GM06990 (cell line): ENCODE measurements at places on chromosomes 1 and 21.

GRCh38 chr1:48793863-48794262 lies 17.2 kb upstream of the BEND5 start:
- DNase-seq, result peak; percentile 36

DNA sequence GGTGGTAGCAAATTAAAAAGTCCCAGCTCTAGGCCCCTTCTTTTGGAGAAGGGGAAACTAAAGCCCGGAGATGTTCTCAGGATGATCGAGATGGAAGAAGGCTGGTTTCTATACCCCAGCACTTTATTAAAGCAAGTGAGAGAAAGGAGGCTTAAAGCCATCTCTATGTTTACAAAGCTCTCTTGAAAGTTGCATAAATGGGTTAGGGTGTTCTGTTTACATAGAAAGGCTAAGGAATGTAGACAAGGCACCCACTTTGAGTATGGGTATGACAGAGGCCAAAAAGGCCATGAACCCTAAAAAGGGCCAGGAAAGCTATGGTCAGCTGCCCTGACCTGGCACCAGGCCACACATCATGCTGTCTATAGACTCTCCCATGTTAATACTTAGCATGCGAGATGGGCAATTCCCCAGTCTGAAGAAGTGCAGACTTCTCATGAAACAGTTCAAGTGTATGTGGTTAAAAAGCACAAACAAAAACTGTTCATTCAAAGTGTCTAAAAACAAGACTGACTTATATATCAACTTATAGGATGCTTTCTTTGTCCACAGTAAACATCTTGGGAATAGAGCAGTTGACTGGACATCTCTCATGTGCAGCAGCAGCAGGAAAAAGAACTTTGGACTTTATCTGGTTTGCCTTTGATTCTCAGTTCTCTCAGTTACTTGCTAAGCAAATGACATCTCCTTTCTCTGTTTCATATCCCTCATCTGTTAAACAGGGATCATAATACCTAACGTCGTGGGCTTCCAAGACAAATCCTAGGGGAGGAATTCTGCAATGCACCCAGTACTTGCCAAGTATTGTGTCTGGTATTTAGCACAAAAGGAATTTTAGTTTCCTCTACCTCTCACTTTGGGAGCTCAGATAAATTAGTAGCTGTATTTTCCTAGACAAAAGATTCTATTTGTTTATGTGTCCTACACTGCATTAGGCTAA lies 521.6 kb downstream of the PLPP3 start:
- no peak for DNase-seq

GRCh38 chr21:38351961-38352521 lies 95.2 kb downstream of the KCNJ15 start:
- DNase-seq, result no peak

DNA sequence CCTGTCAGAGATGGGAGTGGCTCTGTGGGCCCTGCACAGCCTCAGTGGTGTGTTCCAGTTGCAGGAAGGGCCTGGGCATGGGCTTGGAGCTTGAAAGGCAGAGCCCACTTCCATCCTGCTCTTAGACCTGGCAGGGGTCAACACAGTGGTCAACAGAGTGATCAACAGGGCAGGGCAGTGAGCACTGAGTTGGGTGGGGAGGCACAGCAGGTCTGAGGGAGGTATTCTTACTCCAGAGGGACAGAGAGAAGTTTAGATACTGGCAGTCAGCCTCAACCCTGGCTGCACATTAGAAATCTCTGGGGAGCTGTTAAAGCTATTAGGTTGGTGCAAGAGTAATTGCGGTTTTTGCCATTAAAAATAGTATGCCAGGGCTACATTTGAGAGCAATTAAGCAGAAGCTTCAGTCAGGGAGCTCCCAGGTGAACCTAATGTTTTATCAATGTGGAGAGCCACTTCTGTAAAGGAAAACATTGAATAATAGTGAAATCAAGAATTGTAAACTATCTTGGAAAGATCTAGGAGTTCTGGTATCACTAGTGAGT lies 37.7 kb downstream of the SH3BGR start:
- DNase-seq, result no peak

- DNase-seq, result peak; percentile 75
These were observed 53.8 kb downstream of the PLPP3 start for GRCh38 chr1:56525489-56526041.

DNA sequence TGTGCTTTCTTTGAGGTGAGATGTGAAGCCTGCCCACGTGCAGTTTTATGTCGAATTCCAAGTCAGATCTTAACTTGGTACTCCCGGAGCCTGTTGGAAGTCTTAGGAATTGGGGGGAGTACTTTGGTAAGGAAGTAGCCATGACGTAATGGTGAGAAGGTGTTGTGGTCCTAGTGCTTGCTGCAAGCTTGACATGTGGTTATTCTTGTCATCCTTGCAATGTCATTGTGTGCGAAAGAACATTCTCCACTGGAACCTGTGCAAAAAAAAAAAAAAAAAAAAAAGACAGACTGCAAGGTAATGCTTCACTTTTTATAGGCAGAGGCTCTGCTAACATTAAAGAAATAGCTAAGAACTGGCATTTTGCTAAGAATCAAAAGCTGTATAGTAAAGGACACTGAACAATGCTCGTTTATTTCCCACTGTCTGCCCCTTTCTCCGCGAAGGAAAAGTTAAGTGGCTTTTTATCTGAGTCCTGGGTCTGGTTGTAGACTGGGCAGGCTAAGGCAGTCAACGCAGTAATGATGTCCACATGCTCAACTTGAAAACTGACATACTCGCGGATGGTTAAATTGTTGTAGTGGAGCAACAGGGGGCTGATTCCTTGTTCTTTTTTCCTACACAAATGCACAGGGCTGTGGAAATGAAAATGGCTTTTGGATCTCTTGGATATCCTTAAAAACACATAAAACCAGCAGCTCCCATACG lies 2.1 kb downstream of the KAZN start:
- DNase-seq, result no peak

- DNase-seq, result peak; percentile 80
These were observed 13.5 kb downstream of the ADAMTSL4 start for GRCh38 chr1:150562446-150563339.

DNA sequence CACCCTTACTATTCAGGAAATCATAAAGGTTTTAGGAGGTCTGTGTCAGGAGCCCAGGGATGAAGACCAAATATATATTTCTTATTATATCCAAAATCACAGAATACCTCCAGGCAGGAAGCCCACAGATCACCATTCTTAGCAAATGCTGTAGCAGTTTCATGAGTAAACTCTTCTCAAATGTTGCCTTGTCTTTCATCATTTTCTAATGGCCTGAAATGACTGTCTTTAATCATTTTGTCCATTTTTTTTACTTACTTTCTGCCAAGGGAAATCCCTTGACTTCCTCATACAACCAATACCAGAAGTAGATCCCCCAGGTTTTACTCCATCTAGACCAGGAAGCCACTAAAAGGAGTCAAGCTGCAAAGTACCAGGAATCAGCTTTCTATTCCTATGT lies 32.4 kb downstream of the PSMG1 start:
- DNase-seq, result no peak

DNA sequence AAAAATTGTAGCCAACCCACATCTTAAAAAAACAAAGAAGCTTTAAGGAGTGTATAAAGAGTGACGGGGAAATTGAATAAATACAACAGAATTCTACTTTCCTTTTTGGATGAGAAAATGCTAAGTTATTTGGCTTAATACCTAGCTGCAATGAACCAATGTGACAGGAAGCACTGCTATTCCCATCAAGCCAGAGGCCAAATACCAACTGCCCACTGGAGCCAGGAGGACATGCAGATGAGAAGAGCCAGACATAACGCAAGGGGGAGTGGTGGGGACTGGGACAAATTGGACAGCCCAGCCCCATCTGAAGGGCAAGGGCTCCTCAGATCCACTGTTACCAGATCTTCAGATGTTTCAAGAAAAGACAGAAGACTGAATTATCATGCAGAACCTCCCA lies 25.7 kb downstream of the DNAJC11 start:
- no peak for DNase-seq

DNA sequence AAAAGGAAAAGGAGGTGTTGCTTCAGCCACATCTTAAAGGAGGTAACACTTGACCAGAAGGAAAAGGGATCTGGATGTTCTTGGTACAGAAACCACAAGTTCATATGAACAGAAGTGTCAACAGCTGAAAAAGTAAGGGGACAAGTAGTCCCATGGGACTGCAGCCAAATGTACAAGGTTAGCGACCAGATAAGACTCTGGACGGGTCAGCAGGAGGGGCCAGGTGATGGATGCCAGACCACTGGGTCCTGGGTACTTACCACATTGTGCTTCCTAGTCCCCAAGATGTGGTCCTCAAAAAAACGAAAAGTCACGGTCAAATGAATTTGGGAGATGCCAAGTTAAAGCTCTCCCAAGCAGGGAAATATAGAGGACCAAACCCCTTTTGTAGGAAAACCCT lies 16.6 kb upstream of the BMP8A start:
- no peak for DNase-seq

- no peak for DNase-seq
These were observed 22.8 kb upstream of the ZNF281 start for GRCh38 chr1:200432586-200432985.

DNA sequence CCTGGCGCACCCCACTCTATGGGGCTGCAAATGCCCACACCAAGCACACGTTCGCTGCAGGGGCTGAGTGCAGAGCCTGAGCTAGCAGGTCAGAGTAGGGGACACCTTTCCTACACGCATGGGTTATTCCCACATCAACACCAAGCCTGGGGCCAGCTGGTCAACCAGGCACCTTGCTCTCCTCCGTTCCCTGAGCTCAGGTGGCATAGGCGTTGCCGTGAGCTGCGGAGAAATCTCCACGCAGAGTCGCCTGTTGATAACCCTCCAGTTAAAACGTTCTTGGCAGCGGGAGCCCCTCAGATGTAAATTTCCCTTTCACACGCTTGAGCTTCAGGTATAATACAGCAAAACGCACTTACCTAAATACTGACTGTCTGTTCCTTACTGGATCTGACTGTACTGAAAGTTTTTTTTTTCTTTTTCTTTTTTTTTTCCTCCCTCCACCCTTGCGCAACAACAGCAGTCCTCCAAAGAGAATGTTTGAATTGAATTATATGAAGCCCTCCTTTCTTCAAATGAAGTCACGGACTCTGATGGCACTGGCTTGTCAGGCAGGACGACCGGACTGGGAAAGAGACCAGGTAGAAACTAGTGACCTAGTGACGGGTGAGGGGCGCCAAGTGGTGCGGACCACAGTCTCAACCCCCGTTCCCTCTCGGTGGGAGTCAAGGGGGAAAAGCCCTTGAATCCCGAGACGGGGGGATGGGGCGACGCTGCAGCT lies 2.1 kb downstream of the BRINP3 start:
- no peak for DNase-seq

DNA sequence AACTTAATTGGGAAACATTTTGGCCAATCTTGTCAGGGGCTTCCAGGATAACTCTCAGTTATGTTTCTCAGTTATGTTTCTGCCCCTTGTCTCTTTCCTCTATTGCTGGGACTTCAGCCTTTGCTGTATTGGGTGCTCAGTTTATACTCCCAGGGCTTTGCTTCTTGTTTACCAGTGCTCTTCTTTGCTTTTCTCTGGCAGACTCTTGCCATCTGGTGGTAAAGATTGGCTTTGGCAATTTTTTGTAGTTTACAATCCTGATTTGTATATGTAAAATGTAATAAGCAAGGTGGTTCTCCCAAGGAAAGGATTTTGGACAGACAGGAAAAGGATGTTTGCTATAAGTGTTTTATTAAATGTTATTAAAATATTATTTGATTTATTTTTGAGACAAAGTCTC lies 37.9 kb downstream of the FABP3 start:
- no peak for DNase-seq

DNA sequence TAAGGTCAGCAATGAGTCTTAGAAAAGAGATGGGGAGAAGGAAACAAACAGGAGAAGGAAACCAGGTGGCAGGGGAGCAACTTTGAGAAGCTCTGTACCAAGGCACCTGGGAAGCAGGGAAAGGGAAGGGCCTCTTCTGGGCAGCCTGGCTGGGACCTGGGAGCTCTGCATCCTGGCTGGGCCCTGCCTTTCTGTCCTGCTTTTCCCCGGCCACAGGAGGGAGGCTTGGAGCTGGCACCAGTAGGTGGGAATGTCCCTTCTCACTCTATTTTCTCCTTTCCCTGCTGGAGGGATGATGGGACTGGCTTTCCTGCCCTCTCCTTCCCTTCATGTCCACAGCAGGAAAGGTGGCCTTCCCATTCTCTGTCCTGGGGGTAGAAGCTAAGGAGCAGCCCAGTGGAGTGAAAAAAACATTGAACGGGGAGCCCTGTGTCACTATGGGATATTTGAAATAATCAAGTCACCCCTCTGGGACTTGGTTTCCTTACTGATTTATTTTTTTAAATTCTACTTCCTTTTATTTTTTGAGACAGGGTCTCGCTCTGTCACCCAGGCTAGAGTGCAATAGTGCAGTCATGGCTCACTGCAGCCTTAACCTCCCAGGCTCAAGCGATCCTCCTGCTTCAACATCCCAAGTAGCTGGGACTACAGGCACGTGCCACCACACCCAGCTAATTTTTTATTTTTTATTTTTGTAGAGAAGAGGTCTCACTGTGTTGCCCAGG lies 5.1 kb upstream of the NES start:
- no peak for DNase-seq

GRCh38 chr1:7648761-7649384 lies 122.2 kb upstream of the VAMP3 start:
- no peak for DNase-seq

DNA sequence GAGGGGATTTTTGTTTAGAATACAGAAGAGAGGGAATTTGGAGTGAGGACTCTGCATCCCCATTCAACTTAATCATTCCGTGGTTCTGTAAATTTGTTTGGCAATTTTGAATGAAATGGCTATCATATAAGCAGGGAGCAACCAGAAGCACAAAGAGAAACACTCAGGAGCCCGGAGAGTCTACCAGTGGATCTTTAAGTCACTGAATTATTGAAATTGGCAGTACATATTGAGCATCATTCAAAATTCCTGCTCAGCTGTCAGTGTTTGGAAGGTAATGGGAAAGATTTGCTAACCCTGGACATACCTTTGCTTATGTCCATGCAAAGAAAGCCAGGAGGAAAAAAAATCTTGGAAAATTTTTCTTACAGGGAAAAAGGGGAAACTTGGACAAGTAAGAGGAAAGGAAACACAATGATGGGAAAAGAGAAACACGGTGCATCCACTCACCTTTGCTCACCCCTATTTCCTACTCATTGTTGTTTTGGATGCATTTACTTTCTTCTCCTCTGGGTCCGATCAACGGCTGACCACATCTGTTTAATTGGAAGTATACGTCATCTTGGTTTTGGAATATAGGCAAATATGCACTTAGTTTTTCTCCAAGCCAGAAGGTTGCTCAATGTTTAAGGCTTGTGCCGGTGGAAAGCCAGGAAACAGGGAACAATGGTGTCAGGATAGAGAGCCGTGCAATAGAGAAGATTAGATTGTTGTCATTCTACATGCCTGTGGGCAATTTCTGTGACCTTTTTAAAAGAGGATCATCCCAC lies 243.0 kb upstream of the LYPLAL1 start:
- no peak for DNase-seq

- peak; percentile 48 for DNase-seq
These were observed 63.0 kb downstream of the KCNN3 start for GRCh38 chr1:154807048-154807591.

GRCh38 chr1:160406131-160406968 lies 6.0 kb downstream of the VANGL2 start:
- DNase-seq, result no peak

GRCh38 chr1:119771016-119771415 lies 2.3 kb upstream of the HMGCS2 start:
- no peak for DNase-seq

- no peak for DNase-seq
These were observed 64.1 kb upstream of the TBX15 start for GRCh38 chr1:119052267-119052666.

GRCh38 chr1:21703318-21703963 lies 34.3 kb upstream of the RAP1GAP start:
- no peak for DNase-seq
